Epithelial cell of proximal tubule (primary cell): ENCODE measurements at places on chromosomes 5 and 9. TPM values are rescaled to one million over a fixed set of nuclear protein-coding genes. Genes with fewer than 3 reads are reported as not detected.

GRCh38 chr9:97866848-97867247, 13.8 kb downstream of the FOXE1 start:
- DNase-seq: no peak

PCDHB8 gene
- total RNA-seq: not detected in 2 replicates

DNA sequence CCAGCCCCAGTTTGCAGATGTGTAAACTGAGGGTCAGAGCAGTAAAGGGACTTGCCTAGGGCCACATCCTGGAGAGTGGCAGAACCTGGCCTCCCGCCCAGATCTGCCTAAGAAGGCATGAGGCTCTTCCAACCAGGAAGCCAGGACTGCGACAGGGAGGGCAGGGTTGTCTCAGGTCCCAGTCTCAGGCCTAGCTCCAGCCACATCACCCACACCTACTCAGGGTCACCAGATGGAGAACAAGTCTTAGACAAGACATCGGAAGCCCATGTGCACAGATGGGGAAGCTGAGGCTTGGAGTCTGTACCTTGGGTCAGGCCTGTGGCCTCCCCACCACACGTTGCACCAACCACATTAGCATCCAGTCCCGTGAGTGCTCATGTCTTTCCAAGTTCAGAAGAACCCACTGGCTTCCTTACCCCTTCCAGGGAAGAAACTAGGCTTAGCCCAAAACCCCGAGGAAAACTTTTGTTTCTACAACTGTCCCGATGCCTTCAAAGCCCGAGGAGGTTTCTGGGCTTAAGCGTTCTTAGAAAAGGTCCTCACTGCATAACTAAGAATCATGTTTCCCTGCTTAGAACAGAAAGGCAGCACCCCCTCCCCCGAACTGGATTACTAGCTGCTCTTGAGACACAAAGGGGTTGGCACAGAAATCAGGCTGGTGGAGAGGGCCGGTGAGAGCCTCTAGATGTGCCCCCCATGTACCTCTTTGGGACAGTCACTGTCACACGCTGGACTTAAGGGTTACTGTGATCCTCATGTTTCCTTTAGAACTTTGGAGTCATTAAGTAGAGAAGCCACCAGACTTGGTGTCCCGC, 2.2 kb downstream of the FAM78A start:
- DNase-seq: no peak

DNA sequence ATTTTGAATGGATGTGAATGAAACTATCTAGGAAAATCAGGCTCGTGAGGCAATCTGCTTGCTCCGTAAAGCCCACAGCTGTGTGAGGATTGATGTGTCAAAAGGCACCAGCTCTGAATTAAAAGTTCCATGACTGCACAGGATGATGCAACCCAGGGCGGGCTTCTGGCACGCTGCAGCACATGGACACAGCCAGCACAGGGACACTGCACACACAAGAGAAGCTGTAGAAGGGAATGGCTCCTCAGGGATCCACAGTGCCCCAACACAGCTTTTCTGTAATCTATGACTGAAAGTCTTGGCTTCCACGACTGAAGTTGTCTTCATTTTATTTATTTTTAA, 151.0 kb downstream of the GCNT1 start:
- DNase-seq: no peak

- DNase-seq: no peak
Observed at GRCh38 chr5:150261231-150261630, 28.3 kb downstream of the CAMK2A start.

GRCh38 chr9:136508729-136509500, 26.1 kb upstream of the SEC16A start:
- DNase-seq: no peak

DNA sequence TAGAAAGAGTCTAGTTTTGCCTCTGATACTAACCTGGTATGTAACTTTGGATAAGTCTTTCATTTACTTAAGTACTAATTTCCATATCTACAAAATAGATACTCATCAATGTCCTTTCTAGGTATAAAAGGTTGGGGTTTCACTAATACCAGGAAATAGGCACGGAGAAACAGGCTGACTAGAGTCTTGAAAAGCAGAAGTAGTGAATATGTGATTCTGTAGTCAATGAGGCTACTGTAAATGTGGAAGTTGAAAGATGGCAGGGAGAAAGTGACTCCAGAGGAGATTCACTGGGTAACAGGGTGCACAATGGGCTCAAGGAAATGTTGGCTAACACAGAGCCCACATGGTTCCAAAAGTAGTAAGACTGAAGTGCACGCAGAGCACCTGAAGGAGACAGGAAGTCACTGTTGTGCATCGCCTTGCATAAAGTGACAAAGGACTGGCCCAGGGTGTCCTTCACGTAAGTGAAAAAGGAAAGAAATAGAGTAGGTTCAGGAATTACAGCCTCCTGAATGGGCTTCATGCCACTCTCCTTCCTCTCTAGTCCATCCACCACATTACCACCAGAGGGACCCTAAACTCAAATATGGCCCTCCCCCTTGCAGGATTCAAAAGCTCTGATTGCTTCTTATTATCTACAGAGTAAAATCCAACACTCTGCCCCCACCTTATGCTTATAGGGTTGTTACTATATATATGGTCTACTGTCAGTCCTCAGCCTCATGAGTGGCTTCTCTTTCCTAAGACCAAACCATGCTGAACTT, 288.0 kb upstream of the SMARCA2 start:
- DNase-seq: no peak

DNA sequence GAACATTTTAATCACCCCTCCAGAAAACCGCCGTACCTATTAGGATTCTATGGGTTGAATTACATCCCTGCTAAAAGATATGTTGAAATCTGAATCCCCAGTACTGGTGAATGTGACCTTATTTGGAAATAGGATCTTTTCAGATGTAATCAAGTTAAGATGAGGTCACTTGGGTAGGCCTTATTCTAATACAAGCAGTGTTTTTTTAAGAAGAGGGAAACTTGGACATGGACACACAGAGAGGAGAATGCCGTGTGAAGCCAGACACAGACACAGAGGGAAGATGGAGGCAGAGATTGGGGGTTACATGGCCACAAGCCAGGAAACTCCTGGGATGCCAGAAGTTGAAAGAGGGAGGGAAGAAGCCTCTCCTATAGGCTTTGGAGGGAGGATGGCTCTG, 183.5 kb downstream of the GNA14 start:
- DNase-seq: no peak

SYK gene
- 15.7 and 16.9 TPM in 2 replicates for total RNA-seq

DNA sequence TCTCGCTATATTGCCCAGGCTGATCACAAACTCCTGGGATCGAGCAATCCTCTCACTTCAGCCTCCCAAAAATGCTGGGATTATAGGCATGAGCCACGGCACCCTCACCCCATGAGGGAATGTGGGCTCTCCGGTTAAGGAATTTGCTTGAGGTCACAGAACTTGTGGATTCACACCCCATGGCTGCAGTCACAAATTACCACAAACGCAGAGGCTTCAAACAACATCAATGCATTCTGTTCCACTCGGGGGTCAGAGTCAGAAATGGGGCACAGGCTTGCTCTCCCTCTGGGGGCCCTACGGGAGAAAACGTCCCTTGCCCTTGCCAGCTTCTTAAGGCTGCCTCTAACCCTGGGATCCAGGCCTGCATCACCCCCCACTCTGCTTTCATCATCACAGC, 12.2 kb upstream of the SPINK4 start:
- DNase-seq: no peak

GRCh38 chr9:132806723-132807421, 71.2 kb downstream of the AK8 start:
- DNase-seq: no peak

CARD19 gene
- 64.6 and 85.2 TPM in 2 replicates for total RNA-seq

DNA sequence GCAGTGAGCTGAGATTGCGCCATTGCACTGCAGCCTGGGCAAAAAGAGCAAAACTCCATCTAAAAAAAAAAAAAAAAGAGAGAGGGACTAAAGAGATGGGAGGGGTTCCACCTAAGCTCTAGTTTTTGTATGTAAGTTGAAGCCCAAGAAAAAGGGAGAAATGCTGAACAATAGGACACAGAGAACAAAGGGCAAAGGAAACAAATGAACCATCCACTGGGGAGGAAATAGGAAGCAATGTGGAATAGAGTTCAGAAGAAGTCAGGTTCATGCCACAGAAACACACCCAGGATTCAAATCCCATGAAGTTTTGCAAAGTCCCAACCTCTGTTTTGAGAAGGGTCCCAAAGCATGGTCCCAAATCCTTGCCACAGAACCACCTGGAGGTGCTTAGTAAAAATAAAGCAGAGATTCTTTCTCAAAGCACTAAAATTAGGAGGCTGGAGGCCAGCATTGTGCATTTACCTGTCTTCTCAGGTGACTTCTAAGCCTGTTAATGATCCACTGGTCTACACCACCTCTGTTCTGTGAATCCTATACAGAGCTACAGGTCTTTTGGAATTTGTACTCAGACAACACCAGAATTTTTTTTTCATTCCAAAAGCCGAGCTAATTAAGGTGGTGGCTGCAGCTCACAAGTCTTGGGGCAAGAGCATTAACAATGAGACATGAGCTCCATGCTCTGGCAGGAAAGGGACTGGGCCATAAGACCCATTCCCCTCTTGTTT, 177.6 kb downstream of the DOCK8 start:
- DNase-seq: no peak

ZNF483 gene
- total RNA-seq: 2.2 and 2.5 TPM in 2 replicates

DNA sequence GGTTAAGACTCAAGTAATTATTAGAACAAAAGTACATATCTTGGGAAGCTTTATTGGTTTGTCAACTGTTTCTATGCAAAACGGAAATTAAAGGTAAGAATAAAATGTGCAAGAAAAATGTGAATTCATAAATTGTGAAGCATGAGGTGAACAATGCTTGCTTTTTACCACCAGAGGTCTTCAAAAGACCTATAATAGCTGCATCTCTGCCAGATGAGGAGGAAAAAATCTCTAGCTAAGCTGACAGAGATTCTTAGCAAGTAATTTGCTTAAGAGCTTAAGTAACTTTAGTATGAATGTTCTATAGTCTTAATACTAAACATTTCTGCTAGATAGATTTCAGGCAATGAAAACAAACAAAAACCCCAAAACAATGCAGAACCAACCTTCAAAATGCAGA, 54.1 kb downstream of the MRPS30 start:
- no peak for DNase-seq
